AG08395 (cell line): ENCODE measurements at places on chromosomes 7 and 10.

DNA sequence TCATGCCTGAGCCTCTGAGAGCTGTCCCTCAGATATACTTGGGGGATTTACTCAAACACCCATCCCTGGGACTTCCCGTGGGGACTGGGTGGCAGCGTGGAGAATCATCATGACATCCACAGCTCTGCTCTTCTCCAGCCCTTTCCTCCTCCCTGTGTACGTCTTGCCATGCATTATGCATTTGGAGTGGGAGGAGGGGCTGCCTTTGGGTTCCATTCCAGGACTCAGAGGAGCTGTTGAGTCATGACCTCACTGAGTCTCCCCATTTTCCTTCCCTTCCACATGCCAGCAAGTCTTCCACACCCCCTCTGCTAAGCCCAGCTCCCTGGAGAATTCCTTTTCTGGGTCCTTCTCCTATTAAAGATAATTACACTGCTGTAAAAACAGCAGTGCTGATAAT lies 480.7 kb downstream of the SORCS3 start:
- no peak for DNase-seq

DNA sequence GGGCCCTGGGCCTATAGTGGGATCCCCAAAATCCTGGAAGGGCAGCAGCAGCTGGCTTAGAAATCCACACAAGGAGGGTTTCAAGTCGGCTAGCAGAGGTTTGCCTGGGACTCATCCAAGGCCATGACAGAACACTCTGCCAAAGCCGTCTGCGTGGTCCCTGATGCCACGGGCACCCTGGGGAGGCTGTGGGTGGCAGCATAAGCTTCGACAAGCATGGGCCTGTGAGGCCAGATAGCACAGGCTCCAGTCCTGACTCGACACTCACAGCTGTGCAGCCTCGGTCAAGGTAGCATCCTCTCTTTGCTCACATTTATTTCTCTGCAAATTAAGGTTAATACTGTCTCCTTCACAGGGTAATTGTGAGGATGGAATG lies 138.3 kb downstream of the JCAD start:
- no peak for DNase-seq

DNA sequence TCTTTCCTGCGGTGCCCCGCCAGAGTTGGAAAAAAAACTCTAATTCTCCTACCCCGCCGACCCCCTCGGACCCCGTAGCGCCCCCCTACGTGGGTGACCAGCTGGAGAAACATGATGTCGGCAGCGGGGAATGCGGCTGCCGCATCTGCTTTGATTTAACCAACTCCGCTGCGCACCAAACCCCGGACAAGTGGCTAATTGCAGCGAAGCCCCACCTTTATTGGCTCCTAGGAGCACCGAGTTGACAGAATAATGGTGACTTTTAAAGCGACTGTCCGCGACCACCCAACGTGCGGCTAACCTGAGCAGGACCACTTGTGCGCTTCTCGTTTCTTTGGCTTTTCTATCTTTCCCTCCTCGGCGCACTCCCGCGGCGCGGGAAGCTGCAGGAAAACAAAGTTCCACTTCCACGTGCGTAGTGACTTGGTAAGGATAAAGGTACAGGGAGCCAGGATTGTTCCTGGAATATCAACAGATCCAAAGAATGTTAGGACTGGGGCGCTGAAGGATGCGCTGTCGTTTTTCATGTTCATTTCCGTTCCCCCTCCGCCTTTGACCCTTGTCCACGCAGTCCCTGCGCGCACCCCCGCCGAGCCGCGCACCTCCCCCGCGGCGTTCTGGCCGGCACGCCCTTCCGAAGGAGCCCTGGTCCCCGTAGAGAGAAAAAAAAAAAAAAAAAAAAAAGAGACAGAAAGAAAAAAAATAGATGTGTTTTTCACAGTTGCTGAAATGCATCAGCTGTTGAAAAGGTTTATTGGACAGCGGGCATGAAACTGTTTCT lies 1.4 kb downstream of the WNT16 start:
- DNase-seq: peak; percentile 19

DNA sequence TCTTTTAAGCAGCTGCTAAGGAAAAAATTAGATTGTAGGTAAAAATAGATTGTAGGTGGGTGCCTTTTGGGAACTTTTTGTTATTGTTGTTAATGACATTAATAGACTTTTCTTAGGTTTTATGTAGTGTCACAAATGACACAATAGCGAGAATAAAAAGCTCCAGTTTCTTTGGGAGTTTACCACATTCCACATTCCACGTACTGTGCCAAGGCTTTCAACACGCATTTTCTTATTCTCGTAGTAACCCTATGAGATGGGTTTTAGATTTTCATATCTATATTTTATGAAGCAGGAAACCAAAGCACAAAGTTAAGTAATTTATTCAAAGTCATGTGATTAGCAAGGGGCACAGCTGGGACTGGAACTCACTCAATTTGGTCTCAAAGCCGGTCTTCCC lies 103.8 kb downstream of the XRCC2 start:
- DNase-seq: no peak

- DNase-seq: no peak
Observed at GRCh38 chr7:80346704-80347103, 165.2 kb downstream of the GNAT3 start.

DNA sequence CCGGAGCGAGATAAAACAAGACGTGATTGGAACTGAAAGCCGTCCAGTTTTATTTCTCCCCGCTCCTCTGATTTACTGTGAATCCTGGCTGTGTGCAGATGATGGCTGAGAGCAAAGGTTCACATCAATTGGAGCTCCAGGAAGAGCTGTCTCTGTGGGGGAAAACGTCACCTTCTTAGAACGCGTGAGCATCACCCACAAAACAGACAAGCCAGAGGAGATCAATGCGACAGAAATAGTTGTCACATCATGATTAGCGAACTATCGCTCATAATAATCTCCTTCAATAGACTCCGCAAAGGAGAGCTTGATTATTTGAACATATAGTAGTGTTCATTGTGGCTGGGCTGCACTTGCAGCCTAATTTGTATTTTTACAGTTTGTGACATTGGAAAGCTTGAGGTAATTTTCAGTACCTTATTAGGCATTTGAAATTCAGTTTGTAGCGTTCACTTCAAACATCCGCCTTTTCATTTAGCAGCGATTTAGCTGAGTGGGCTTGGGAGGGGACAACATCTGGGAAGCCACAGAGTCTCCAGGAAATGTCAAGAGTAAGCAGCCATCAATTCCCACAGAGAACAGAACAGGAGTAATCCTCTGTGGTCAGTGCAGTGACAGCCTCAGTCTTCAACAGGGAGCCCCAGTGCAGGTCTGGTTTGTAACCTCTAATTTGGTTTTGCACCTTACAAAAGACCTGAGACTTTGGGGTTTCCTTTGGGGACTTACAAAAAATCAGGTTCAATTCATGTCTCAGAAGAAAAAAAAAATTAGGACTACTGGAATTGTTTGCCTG lies 276.8 kb upstream of the PFKP start:
- DNase-seq: no peak

DNA sequence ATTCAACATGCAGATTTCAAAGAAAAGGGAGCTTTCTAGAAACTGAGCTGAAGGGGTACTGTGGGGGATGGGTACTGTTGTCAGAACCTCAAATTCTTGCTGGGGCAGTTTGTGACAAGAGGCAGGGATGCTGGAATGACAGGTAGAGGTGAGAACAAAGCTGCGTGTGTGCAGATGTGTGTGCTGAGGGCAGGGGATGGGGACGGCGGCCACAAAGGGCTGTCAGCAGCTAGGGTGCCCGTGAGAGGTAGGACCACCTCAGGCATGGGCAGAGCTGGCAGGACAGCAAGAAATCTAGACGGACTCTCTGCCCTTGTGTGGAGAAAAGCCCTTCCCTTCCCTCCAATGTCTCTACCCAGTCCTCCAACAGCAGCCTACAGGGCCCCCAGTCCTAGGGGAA lies 14.4 kb upstream of the BAZ1B start:
- DNase-seq: no peak

- no peak for DNase-seq
Observed at GRCh38 chr10:133361227-133361626, 3.4 kb upstream of the FUOM start.

DNA sequence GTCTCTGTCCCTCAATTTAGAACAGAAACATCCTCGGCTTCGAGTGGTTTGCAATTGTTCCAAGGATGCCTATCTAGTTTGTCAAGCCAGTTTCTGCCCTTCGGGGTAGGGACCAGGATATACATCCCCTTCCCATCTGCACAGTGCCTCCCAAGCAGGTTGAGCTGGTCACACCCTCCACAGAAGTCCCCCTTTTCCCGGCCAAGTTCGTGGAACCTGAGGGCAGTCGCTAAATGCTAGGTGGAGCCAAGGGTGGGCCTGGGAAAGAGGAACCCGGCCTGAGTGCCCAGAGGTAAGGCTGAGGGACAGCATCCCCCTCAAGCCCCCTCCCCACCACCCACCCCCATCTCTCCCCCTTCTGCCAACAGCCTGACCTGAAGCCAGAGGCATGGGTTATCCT lies 62.4 kb upstream of the NANOS1 start:
- DNase-seq: no peak

- DNase-seq: no peak
Observed at GRCh38 chr10:5625992-5626777, 40.2 kb downstream of the ASB13 start.

DNA sequence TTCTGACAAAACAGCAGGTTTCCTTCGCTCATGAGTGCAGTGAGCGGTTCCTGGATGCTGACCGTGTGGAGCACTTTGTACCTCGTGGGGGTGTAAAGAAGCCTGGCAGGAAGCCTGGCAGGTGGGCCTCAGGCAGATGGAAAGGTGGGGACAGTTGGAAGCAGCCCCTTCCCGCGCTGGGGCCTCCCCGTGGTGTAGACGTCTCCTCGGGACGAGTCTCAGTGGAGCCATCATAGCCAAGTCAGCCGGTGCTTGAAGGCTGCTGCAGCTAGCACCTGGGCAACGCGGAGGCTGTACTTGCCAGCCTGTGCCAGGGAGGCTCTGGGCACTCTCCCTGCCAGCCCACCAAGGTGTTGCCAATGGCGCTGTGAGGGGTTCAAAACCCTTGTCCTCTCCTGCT lies 154.5 kb downstream of the WDR37 start:
- no peak for DNase-seq

DNA sequence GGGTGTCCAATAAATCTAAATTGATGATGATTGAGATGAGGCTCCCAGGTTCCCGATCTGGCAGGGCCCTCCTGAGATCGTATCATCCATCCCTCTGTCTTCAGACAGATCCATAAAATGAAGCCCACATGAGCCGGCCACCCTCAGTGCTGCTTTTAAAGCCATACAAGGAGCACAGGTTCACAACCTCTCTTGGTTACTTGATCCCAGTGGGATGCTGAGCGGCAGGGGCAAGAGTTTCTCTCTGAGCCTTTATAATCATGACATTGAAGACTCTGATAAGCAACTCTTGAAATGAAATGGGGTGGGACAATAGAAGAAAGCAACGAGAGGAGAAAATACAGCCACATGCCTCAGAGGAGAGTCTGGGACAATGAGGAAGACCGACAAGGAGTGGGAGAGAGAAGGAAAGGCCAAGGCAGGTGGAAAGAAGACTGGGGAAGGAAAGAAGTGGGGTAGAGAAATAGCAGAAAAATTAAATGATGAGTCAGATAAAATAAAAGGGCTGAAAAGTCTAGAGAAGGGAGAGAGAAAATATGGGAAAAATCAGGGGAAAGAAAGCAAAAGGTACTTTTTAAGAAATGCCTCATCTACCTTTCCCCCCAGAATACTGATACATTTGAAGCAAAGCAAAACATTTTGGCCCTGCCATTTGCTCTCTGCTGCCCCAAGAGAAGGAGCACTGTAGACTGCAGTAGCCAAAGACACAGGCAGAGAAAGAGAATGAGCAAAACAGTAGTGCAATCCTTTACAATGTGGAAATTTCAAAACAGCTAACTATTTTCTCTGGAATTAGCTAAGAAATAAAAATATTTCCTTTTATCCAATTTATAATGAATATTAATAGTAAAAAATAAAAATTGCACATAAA lies 14.6 kb downstream of the GBX1 start:
- DNase-seq: peak; percentile 16

DNA sequence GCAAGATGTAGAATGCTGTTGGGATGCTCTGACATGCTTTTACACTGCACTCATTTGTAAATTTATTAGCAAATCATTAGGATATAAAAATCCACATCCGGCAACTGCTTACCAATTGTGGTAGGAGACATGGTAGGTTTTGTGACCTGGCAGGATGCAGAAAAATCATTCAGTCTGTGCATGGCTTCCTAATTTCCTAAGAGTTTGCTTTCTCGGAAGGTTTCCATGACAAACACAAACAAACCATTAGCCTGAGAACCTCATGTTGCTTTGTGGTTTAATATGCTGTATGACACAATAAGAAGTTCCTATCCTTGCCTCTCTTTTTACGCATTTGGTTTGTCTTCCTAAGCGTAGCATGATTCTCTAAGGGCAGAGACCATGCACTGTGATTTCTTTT lies 14.7 kb upstream of the LMBR1 start:
- peak; percentile 39 for DNase-seq

DNA sequence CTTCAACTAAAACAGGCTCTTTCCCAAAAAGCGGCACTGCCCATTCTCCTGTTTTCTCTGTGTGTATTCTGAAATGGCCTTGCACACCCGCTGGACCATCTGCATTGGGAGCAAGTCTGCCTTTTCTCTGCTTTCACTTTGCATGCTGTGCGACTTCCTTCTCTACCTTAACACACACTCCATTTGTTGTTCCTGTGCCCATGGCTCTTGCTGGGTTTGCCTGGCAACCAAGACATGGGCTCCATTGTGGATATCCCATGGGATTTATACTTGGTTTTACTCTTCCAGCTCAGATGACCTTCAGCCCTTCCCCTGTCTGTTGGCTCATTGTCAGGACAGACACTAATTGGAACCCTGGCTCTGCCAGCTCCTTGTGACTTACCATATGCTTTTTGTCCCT lies 465.3 kb downstream of the REEP3 start:
- DNase-seq: no peak

- no peak for DNase-seq
Observed at GRCh38 chr7:22082553-22082885, 136.8 kb upstream of the CDCA7L start.

GRCh38 chr7:3431306-3431705 lies 130.3 kb downstream of the SDK1 start:
- DNase-seq: no peak

GRCh38 chr10:33506838-33507661 lies 172.6 kb upstream of the NRP1 start:
- DNase-seq: no peak
